CD4-positive, alpha-beta T cell treated with Interleukin-10 for 1 hour (primary cell): ENCODE measurements at places on chromosomes 7 and 10.
A peak's percentile ranks its signal among the peaks of the same experiment; 100 is the strongest.

DNA sequence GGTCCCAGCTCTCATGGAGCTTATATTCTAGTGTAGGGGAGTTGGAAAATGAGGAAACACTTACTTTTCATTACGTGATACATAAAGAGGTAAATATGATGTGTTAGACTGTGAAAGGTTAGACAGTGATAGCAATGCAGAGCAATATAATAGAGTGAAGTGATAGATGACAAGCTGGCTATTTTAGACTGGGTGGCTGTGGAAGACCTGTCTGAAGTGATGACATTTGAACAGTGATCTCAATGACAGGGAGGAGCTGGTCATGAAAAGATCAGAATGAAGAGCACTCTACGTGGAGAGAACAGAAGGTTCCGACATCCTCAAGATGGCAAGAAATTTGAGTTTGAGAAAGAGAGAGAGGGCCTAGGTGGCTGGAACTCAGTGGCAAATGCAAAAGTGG, 118.9 kb upstream of the MKLN1 start:
- no peak for DNase-seq

- DNase-seq = peak; percentile 19
These were observed 37.7 kb upstream of the ITGB1 start for GRCh38 chr10:32995751-32996150.

- DNase-seq = peak; percentile 65
These were observed 14.3 kb downstream of the ZNF282 start for GRCh38 chr7:149209518-149210269.

DNA sequence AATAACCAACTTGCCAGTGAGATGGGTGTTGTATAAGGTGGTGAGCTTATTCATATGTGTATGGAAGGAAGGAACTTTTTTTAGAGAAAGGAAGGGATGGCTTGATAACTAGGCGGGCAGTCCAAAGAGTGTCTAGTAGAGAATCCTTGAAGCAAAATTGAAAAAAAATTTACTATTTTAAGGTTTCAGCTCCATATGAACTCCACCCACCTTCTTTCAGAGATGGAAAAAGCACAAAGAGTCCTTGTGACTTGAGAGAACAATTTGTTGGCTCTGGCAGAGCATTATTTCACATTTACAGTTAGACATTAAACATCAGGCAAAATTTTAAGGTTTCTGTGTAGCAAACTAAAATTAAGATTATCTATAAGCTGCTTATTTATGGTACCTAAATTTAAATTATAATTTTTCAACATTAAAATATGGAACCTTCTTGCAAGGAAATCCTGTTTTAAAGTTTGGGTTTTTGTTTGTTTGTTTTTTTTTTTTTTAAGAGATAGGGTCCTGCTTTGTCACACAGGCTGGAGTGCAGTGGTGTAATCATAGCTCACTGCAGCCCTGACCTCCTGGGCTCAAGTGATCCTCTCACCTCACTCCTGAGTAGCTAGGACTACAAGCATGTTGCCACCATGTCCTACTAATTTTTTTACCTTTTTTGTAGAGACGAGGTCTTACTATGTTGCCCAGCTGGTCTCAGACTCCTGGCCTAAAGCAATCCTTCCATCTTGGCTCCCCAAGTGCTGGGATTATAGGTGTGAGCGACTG, 12.2 kb downstream of the PTPN12 start:
- DNase-seq = no peak

GRCh38 chr10:86732771-86733170, 23.6 kb upstream of the BMPR1A start:
- DNase-seq = no peak

DNA sequence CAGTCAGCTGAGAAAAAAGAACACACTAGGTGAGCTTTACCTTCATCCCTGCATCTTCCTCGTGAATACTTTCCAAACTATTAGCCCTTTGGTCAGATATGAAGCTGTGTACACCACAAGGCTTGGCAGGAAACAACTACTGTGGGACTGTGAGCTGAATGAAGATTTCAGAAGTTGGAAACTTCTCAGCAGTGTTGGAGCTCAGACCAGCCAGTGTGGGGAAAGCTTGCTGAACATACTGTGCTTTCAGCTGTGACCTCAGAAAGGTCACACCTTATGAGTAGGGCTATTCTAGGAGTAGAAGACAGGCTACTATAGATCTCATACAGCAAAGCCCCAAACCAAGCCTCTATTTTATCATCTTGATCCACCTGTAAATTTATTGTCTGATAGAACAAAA, 123.6 kb downstream of the EXOC4 start:
- DNase-seq = no peak

DNA sequence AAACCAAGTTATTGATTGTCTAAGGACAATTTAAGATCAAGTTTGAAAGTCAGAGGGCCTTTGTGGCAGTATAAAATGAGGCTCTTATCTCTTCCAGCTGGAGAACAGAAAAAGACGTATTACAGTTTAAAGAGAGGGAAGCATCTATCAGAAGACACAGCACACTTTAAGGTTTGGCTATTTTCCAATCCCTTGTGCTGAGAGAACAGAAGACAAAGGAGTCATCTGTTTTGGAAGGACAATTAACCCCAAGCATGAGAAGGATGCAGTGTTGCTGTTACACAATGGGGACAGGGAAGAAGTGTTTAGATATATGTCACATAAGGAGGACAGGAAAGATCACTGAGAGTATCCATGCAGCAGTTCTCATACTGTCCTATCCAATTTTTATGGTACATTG, 1224.2 kb upstream of the SORCS1 start:
- no peak for DNase-seq

DNA sequence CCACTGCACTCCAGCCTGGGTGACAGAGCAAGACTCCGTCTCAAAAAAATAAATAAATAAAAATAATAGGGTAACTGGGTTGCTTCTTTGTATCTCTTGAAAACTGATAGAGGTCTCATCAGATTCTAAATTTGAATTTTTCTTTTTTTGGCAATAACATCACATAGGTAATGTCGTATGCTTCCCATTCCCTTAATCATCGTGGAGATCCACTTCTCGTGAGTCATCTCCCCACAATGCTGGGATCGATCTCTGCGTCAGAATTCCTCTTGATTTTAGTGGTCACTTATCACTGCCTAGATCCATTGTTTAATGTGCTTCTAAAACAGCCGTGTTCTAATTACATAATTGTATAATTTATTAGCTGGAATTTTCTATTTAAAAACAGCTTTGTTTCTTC, 70.5 kb upstream of the DNAJB6 start:
- no peak for DNase-seq

DNA sequence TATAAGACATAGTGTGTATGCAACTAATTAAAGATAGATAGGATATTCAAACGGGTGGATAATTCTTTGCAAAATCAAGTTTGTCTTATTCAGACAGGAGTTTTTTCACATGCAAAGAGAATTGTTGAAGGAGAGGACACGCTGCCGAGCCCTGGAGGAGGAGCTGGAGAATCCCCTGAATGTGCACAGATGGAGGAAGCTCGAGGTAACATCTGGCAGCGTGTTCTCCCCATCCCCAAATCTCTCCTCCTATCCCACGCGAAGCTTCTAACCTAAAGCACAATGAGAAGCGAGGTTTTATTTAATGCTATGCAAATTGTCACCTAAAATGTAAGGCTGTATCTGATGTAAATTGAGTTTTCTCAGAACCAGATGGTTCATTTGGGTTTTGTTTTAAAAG, 50.0 kb downstream of the CFAP58 start:
- no peak for DNase-seq

DNA sequence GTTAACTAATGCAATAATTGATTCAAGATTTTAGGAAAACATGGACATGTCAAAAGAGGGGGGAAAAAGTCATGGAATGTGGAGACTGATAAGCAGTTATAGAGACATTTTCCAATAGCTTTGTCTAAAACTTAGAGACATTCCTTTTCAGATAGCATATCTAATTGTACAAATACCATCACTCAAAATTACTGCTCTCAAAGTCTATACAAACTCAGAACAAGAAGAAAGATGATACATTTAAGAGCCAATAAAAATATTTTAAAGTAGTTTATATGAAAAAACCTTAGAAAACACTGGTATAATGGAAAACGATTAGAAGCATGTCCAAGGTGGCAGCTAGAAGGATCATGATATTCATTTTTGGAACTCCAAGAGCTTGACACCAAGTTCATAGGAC, 146.5 kb downstream of the DOCK4 start:
- no peak for DNase-seq

DNA sequence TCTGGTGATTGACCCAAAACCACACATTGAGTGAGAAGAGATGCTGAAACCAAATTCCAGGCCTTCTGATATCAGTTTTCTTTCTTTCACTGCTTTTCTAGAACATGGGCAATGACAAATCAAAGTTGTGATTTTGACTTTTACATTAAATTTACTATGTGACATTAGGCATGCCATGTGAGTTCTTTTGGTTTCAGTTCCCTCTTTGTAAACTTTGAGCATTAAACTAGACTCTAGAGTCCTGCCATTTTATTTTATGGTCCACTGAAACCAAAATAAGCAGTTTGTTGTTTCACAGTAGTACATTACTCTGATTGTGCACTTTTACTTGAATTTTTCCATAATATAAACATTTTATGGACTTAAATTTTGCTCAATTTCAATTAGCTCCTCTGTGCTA, 381.1 kb upstream of the SEMA3D start:
- no peak for DNase-seq

- DNase-seq = no peak
These were observed 4.6 kb upstream of the RHEB start for GRCh38 chr7:151524331-151524730.

GRCh38 chr7:37540917-37541316, 92.3 kb upstream of the ELMO1 start:
- DNase-seq = no peak

GRCh38 chr10:4847561-4848355, 21.8 kb downstream of the AKR1E2 start:
- DNase-seq = no peak

- no peak for DNase-seq
These were observed 103.0 kb downstream of the TCF7L2 start for GRCh38 chr10:113053091-113053490.

GRCh38 chr10:30510932-30511700, 77.1 kb downstream of the MAP3K8 start:
- no peak for DNase-seq

- no peak for DNase-seq
These were observed 71.8 kb upstream of the VWDE start for GRCh38 chr7:12475362-12476063.

DNA sequence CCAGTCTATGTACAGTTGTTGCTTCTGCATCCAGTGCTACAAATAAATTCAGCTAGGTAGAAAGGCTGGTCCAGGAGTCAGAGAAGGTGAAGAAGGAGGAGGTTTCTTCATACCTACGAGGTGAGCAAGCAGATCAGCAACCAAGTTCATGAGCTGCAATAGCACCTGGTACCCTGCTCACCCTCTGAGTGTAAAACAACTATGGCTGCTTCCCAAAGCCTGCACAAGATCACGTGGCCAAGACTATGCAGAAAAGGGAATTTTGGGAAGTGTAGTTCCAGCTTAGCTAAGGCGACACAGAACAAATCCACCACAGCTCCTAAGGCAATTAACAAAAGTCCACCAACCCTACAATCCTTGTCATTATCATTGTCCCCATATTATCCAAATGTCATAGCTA, 95.9 kb upstream of the AUTS2 start:
- no peak for DNase-seq

DNA sequence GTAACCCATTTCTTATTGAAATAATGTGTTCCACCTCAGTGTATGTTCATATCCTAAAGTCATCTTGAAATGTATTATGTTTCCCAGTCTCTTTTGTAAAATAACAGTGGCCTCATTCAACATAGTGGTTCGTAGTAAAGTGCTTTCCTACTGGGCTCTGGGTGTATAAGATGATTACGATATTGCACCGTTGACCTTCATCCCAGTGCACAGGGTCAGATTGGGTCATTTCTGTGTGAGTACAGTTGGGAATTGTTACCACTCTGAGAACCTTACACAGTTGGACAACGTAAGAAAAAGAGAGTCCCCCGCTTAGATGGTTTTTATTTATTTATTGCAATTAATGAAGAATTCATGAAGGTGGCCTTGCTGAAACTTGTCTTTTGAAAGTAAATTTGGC, 135.6 kb downstream of the CHN2 start:
- DNase-seq = no peak

DNA sequence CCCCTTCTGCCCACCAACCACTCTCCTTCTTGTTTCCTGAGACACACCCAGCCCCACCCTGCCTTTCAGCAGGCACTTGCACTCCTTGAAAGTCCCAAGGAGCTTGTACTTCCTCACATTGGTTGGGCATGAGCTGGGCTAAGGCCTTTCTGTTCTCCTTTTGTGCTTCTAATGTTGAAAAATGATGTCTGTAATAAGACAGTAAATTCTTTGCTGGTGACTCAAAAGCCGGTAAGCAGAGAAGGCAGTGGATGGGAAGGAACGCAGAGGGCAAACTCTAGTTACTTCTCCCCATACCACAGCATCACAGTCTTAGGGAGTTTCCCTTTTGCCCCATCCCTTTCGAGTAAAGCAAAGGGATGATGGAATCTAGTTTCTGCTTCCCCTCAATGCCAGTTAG, 185.6 kb downstream of the PLXNA4 start:
- DNase-seq = peak; percentile 17

- no peak for DNase-seq
These were observed 517.8 kb upstream of the CELF2 start for GRCh38 chr10:10499839-10500238.

- peak; percentile 11 for DNase-seq
These were observed 66.2 kb downstream of the FAM241B start for GRCh38 chr10:69696073-69696731.

GRCh38 chr10:28396331-28396730, 93.5 kb upstream of the MPP7 start:
- no peak for DNase-seq

DNA sequence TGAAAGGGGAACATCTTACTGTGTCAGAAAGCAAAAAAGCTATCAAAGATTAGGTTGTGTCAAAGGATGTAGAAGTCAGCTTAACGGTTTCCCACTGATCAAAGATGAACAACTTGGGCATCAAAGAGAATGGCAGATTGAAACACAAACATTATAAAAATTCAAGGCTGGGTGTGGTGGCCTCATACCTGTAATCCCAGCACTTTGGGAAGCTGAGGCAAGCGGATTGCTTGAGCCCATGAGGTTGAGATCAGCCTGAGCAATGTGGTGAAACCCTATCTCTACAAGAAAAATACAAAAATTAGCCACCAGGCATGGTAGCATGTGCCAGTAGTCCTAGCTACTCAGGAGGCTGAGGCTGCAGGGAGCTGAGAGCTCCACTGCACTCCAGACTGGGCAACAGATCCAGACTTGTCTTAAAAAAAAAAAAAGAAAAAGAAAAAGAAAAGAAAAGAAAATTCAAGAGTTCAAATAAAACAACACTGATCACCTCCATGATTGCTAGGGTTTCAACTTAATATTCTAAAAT, 34.5 kb downstream of the RTKN2 start:
- DNase-seq = no peak

- no peak for DNase-seq
These were observed 36.7 kb downstream of the CDK6 start for GRCh38 chr7:92799446-92800211.

- no peak for DNase-seq
These were observed 14.9 kb downstream of the SMURF1 start for GRCh38 chr7:99129001-99129400.

- peak; percentile 21 for DNase-seq
These were observed 19.3 kb downstream of the MYOF start for GRCh38 chr10:93462881-93463280.
